Stimulated activated CD4-positive, alpha-beta T cell treated with anti-CD3 and anti-CD28 coated beads, Interleukin-4, amount 100 ng/mL, for 48 hours (primary cell): ENCODE measurements at places on chromosomes 12 and 14.

- DNase-seq: no peak
Observed at GRCh38 chr14:92960706-92961566, 38.0 kb downstream of the CHGA start.

DNA sequence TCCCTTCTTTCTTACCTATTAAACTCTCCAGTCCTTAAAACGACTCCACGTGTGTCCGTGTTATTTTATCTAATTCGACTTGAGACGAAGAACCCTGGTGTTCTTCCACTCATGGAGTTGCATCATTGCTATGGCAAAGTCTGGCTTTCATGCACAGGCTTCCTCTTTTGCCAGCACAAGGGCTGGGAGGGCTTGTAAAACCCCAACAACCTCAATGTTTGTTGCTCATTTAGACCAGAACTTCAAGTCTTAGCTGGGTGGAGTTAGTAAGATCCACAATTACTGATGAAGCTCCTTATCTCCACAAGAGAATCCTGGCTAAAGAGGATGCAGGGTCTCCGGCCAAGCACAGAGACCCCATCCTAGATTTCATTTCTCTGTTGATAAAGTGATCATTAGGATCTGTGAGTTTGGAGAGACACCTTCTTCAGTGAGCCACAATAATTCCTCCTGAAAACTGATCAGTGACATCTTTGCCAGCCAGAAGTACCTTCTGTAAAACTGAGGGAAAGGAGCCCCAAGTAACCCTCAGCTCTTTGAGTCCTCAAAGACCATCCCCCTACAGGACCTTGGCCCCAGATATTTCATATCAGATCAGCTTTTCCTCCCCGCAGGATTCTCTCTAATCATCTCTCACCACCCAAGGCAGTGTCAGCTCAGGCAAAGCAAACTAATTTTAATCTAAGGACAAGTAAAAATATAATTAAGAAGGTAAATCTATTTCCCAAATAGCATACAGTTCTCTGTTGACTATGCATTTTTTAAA, 514.6 kb downstream of the FUT8 start:
- no peak for DNase-seq

DNA sequence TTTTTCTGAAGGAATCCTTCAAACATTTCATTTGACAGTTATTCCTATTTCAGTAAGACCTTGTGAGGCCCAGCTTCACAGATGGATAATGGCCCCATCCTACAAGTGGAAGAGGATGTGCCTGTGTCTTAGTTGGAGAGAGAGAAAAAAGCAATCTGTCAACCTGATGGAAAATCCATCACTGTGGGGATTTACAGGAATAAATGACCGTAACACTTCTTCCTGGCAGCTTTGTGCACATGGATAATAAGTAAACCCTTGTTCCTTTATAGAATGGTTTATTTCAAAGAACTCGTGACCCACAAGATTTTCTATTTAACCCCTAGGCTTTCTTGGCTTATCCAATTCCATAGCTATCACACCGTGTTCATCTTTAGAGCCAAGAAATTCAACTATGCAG, 121.4 kb upstream of the PCED1B start:
- no peak for DNase-seq

- no peak for DNase-seq
Observed at GRCh38 chr12:18905134-18905533, 167.2 kb downstream of the CAPZA3 start.

DNA sequence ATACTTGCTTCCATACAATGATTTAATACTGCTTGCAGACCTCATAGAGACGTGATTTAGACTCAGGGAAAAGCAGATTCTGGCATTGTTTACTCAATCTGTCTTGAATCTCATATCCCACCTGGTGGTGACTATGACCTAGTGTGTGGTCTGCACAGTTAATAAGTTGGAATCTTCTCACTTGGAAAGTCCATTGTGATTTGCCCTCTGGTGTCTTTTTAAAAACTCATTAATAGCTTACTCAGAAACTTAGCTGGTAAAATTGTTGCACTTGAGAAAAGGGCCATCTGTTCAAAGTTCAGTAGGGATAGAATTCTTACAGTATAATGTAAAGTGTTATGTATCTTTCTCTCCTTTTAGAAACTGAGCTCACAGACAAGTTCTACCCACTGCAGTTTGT, 106.0 kb downstream of the PELI2 start:
- no peak for DNase-seq

DNA sequence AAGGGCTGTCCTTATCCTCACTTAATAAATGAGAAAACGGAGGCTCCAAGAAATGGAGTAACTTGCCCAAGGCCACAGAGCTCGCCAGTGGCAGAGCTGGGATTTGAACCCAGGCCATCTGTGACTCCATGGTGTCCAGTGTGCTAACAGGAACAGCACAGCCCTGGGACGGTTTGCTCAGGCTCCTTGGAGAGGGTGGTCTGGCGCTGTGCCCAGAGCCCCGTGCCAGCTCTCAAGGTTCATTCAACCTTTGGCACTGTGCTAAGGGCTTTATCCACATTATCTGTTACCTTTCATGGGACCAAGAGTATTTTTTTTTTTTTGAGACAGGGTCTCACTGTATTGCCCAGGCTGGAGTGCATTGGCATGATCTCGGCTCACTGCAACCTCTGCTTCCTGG, 8.1 kb downstream of the DAO start:
- no peak for DNase-seq

DNA sequence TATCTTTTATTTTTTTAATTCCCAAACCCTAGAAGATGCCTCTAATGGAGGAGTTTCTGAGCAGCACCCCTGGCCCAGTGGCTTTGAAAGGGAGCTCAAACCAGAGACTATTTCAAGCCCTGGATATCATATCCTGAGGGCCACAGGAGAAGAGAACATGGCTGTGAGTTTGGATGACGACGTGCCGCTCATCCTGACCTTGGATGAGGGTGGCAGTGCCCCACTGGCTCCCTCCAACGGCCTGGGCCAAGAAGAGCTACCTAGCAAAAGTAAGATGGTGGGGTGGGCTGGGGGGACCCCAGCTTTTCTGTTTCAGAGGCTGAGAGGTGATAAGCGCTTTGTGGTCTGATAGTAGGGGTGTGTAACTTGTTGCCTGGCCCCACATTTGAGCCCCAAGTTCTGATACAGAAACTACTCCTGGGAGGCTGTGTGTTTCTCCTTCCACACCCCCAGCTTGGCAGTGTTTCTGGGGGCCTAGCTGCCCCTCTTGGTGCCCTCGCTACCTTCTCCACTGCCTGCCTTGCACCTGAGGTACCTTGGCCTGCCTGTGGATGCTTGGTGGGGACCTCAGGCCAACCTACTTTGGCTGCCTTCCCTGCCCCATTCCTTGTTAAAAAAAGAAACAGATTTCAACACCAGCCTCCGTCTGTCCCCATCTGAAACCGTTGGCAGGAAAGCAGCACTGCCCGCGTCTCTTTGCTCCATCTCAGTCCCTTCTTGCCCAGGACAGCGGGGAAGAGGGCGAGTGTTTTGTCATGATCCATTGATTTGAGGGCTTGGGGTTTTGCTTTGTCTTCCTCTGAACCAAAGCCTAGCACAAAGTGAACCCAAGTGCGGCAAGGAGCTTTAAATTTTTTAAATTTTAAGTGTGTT, 5.7 kb downstream of the TPCN1 start:
- no peak for DNase-seq

DNA sequence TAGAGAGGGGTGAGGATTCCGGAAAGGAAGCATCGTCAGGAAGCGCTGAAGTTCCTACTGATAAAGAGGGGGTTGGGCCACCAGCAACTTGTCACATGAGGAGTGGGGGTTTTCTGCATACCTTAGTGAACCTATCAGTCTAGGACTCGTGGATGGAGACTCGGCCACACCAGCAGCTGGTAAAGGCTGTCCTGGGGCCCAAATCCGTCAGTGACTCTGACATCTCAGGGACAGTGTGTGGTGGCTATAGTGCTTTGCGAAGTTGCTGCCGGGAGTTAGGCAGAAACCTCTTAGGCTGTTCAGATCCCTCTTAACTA, 16.4 kb downstream of the RNASE2 start:
- no peak for DNase-seq

DNA sequence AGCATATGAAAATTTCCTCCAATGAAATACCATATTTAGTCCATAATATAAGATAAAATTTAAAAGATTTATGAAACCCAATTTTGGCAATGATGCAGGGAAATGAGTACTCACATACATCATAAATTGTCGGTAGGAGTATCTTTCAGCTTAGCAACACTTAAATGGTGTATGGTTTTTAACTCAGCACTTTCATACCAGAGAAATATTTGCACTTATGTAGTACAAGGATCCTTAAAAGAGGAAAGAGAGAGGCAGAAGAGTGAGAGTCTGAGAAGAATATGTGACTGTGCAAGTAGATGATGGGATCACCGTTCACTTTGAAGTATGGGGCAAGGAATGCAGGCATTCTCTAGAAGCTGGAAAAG, 379.3 kb upstream of the DCN start:
- DNase-seq: no peak

DNA sequence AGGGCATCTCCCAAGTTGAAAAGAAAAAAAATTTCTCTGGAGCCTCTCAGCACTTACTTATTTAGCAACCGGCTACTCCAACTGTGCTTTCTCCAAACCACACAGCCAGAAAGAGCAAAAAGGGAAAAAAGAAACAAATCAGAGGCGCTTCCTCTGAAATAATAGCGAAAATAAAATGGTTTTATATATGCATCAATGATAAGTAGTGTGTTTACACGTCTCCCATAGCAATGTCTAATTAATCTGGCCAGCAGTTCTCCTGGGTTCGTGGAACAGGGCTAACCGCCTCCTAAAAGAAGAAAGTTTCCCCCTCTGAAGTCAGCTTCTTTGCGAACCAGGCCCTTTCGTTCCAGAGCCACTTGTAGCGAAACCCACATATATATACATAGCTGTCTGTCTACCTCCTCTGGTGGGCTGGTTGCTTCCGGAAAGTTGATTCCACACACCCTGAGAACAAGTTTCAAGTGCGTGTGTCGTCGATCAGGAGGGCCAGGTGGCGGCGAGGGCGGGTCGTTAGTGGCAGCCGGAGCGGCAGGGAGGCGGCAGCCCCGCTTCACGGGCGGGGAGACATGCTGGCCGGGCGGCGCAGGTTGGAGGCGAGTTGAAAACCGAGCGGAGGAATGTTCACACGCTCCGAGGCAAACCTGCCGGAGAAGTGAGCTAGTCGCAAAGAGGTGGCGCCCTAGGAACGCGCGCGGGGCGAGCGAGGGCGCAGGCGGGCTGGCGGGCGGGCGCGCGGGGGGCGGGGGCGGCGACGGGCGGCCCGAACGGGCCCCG, 2.7 kb downstream of the PTHLH start:
- peak; percentile 48 for DNase-seq

GRCh38 chr12:103664626-103665025, 77.6 kb downstream of the STAB2 start:
- no peak for DNase-seq

- no peak for DNase-seq
Observed at GRCh38 chr12:34119366-34119765, 97.1 kb downstream of the ALG10 start.

GRCh38 chr12:32765906-32766305, 10.2 kb upstream of the YARS2 start:
- DNase-seq: no peak

DNA sequence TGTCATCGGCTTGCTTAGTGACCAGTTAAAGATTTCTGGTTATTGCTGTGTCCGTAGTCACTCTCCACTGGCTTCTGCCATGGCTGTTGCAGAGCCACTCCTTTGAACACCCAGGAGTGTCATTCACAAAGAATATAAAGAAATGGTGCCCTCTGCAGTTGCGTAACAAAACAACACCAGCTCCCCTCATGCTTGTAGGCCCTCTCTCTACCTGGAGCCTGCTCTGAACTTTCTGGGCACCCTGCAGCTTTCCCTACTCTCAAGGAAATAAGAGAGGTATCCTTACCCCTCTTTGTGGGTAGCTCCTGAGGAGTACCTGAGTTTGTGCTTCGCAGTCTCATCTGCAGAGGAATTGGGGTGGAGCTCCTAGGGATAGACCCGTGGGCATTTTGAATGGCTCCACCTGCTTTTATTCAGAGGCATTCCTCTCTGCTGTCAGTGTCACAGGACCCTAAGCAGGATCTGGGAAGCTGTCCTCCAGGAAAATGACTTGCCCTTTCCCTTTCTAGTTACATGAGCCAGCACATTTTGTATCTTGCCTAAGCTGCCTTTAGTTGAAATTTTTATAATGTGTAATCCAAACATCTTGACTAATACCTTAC, 97.2 kb upstream of the TMEM260 start:
- DNase-seq: no peak

DNA sequence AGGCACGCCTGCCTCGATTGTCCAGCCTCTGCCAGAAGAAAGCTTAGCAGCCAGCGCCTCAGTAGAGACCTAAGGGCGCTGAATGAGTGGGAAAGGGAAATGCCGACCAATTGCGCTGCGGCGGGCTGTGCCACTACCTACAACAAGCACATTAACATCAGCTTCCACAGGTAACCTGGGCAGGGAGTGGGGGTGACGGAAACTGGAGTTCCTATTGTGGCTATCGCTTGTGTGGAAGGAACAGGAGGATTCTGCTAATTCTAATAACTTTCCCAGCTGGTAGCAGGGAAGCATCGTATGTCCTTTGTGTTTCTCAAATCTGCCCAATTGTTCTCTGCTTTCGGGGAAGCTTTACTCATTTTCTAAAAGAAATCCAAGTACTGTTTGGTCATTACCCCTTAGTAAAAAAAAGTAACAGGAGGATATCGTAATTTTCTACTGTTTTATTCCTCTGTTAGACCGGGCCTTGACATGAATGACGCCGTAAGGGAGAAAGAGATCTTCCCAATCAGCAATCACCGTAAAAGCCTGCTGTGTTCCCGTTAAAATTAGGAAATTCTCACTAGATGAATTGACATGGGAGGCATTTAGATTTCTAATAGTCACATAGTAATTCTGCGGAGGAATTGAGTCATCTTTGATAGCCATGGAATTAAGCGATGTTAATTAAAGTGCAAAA, 449 bp downstream of the THAP2 start:
- DNase-seq: no peak

DNA sequence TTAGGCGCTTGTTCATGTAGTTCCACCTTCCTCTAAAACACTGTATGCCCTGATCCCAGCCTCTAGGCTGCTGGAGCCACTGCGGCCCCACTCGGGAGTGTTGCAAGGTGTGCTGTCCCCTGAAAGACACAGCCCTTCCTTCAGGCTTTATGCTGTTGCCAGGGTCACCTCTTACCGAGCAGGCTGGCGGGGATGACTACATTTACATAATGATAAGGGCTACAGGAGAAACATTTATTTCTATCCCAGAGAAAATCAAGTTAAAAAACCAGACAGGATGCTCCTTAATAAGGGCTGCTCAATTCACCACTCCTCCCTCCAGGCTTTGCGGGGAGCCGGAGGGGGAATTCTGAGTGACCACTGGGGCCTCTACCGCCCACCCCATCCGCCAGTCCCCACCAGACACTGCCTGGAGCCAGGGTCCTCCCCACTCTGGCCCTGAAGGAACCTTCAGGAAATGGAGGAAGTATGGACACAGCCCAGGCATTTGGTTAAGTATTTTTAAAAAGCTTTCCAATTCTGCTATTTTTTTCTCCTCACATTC, 200.6 kb downstream of the TTC7B start:
- no peak for DNase-seq

DNA sequence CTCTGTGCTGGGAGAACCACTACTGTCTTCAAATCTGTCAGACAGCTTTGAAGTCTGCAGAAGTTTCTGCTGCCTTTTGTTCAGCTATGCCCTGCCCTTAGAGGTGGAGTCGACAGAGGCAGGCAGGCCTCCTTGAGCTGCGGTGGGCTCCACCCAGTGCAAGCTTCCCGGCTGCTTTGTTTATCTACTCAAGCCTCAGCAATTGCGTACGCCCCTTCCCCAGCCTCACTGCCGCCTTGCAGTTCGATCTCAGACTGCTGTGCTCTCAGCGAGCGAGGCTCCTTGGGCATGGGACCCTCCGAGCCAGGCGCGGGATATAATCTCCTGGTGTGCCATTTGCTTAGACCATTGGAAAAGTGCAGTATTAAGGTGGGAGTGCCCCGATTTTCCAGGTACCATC, 25.1 kb upstream of the KLRB1 start:
- no peak for DNase-seq
